ENCODE measurements at places on chromosomes 12 and 14. TPM values are rescaled to one million over a fixed set of nuclear protein-coding genes. Genes with fewer than 3 reads are reported as not detected.

DNA sequence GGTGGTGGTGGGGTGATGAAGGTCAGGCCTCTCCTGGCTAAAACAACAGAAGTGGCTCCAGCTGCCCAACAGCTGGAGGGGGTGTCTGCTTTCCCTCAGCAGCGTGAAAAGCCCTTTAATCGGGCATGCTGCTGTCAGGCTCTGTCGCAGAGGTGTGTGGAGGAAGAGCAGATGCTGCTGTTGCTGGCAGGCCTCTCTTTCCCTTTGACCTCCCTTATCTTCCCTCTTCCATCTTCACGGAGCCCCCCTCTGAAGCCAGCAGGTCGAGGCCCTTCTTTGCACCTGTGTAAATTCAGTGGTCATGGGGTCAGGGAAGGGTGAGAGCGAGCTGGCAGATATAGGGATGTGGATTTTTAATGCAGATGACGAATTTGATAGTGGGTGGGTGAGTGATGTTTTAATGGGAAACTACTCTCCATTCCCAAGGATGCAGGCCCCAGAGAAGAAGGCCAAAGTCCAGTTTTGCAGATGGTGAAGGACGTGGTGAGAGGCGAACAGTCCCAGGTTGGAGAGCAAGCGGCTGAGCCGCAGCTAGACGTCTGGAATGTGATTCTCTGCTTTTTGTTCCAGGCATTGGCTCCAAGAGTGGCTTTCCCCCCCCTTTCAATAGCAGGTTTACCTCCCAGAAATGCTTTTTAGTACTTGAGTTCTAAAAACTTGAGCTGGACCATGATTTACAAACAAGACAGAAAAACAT is 64.0 kb downstream of the SMOC1 start:
- DNase-seq: no peak

Gene SYT10
- total RNA-seq: not detected

GRCh38 chr14:103348154-103348553 is 14.1 kb downstream of the EIF5 start:
- DNase-seq: no peak

- no peak for DNase-seq
Measured at GRCh38 chr12:94674835-94675234, 24.5 kb upstream of the TMCC3 start.

Gene KIF21A
- total RNA-seq: 2.3 TPM

Gene ERO1A
- 55.6 TPM for total RNA-seq

- peak; percentile 2 for DNase-seq
Measured at GRCh38 chr12:132559652-132560363, 50.6 kb downstream of the LRCOL1 start.

GRCh38 chr12:124551268-124552144 is 15.9 kb downstream of the NCOR2 start:
- DNase-seq: no peak

Measured in HFFc6 (cell line).